ENCODE measurements at places on chromosomes 2 and 18. TPM values are rescaled to one million over a fixed set of nuclear protein-coding genes. Genes with fewer than 3 reads are reported as not detected.

- DNase-seq = peak; percentile 10
These were observed 24.0 kb downstream of the GPR55 start for GRCh38 chr2:230901006-230901405.

- no peak for DNase-seq
These were observed 502.0 kb downstream of the EPHA4 start for GRCh38 chr2:221070106-221070505.

GRCh38 chr18:61241260-61241853 lies 91.9 kb upstream of the CDH20 start:
- no peak for DNase-seq

Gene ABCB11
- not detected for total RNA-seq

Gene CFAP221
- not detected for total RNA-seq

Gene RMDN2
- 10.7 TPM for total RNA-seq

Gene EVX2
- 1.9 TPM for total RNA-seq

Gene RETSAT
- total RNA-seq = 26.5 TPM

Gene ROCK2
- total RNA-seq = 43.5 TPM

All from sigmoid colon (tissue), 7 donors.